ENCODE measurements at places on chromosomes 11 and 22.

DNA sequence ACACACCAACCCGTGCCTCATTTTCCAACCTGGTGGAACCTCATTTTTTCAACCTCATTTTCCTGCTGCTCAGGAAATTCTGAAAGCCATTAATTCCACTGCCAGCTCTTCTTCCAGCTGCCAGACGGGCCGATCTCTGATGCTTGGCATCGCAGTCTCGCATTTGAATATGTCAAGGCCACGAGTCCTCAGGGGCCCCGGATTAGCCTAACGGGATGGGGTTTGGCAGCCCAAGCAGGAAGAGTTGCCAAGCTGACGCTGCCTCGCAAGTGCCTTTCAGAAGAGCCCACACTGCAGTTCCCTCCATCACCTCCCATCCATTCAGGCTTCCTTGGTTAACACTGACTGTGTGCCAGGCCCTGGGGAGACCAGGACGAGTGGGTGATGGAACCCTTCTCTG lies 8.7 kb downstream of the RASD2 start:
- no peak for DNase-seq

- no peak for DNase-seq
Measured at GRCh38 chr22:32864041-32864440, 62.5 kb downstream of the TIMP3 start.

- no peak for DNase-seq
Measured at GRCh38 chr11:47656260-47656885, 14.0 kb upstream of the MTCH2 start.

DNA sequence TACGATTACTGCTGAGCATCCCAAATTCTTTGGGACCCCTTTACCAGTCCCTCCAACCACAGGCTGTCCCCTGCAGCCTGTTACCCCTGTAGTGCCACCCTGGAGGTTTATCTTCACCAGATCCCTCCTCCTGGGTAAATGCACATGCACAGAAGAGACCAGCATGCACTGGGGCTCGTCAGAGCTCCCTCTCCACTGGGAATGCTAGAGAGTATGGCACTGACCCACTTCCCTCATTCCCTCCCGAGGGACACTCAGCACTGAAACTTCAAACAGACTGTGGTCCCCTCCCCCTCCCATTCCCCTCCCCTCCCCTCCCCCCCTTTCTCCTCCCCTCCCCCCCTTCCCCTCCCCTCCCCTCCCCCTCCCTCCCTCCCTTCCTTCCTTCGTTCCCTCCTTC lies 49.1 kb downstream of the C11orf91 start:
- DNase-seq, result no peak

DNA sequence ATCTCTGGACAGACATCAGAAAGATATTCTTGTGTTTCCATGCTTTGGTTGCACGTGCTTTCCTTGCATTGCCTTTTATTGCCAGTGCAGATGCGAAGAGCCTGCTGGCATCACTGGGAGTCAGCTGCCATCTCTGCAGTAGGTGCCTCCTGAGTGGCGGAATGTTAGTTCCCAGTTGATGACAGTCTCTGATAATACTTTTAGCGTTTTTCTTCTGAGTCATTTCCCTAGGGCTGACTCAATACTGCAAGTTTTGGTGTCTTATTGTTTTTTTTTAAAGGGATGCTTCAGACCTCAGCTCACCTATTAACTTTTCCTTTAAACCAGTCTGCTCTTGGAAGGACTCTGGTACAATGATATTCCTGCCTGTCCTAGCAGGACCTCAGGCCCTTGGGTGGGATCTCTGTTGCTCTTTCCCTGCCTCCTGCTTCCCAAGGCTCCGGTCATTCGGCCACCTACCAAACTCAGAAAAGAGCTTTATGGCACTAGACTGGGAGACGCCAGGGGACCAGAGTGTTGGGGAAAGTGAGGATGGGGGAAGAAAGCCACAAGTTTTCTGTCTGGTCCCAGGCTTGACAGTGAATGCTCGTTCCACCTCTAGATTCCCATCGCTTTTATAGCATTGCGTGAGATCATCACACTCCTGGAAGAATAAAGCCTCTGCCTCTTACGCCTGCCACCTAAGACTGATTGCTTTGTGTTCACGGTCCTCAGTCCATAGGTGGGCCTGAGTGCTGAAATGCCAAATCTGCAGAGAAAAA lies 308.7 kb downstream of the DDX10 start:
- no peak for DNase-seq

- no peak for DNase-seq
Measured at GRCh38 chr22:17575681-17576080, 12.4 kb downstream of the SLC25A18 start.

GRCh38 chr11:118156531-118157185 lies 4.0 kb upstream of the SCN4B start:
- DNase-seq, result no peak

GRCh38 chr11:279040-279965 lies 1.1 kb downstream of the NLRP6 start:
- DNase-seq, result no peak
